ENCODE measurements at places on chromosomes 5 and 9.
A peak's percentile ranks its signal among the peaks of the same experiment; 100 is the strongest.

GRCh38 chr9:120482424-120483186 is 97.4 kb downstream of the CDK5RAP2 start:
- DNase-seq: no peak

GRCh38 chr5:34550247-34550646 is 105.9 kb upstream of the RAI14 start:
- DNase-seq: no peak

DNA sequence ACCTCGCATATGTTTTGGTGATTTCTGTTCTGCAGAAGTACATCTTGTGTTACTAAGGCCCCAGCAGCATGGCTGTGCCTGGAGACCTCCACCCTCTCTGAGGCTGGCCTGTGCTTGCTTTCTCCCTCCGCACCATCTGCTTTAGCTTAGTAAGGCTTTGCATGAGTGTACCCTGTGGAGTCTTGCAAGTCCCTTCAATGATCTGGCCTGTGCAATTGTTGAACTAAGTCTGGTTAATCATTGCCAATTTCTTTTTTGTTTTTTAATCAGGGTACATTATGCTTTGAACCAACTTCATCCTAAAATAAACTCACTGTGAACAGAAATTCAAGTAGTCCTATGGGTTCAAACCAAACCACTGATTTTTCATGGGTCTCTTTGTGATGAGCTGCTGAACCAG is 32.3 kb downstream of the ACOT12 start:
- peak; percentile 25 for DNase-seq

- DNase-seq: no peak
These were observed 212.7 kb upstream of the CD180 start for GRCh38 chr5:67409126-67409777.

DNA sequence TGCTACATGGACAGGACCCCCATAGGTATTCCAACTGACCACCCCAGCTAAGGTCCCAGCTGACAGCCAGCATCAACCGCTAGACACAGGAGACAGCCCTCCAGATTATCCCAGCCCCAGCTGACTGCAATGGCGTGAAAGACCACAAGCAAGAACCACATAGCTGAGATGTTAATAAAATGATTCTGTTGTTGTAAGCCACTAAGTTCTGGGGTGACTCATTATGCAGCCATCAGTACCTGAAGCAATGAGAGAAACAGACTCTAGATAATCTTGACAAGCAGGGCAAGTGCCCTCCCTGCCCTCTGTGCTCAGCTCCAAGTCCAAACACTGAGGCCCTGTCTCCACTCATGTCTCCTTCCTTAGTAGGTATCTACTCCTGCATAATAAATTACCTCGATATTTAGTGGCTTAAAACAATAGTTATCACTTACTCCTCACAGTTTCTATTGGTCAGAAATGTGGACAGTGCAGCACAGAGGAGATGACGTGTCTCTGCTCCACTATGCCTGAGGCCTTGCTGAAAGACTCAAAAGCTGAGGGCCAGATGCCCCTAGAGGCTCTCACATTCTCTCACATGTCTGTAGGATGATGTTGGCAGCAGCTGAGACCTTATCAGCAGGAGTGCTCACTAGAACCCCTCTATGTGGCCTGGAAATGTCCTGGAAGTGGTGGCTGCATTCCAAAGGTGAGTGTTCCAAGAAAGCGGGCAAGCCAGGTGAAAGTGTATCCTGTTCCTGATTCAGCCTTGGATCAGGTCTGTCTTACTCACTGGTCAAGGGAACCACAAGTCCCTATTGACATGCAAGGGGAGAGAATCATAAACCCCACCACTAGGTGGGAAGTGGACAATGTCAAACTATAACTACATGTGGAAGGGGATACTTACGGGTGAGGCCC is 2.5 kb downstream of the MGAT1 start:
- DNase-seq: peak; percentile 93

GRCh38 chr5:38338455-38338854 is 80.1 kb downstream of the EGFLAM start:
- no peak for DNase-seq

GRCh38 chr5:43363445-43364152 is 48.6 kb downstream of the CCL28 start:
- no peak for DNase-seq

GRCh38 chr5:65721050-65721719 is 724 bp downstream of the SGTB start:
- peak; percentile 69 for DNase-seq

- no peak for DNase-seq
These were observed 160.3 kb upstream of the NFIL3 start for GRCh38 chr9:91583966-91584365.

Data from kidney tubule cell (primary cell).